ENCODE measurements at places on chromosomes 6 and 20.

- no peak for DNase-seq
Measured at GRCh38 chr20:21465799-21466198, 48.1 kb downstream of the NKX2-2 start.

DNA sequence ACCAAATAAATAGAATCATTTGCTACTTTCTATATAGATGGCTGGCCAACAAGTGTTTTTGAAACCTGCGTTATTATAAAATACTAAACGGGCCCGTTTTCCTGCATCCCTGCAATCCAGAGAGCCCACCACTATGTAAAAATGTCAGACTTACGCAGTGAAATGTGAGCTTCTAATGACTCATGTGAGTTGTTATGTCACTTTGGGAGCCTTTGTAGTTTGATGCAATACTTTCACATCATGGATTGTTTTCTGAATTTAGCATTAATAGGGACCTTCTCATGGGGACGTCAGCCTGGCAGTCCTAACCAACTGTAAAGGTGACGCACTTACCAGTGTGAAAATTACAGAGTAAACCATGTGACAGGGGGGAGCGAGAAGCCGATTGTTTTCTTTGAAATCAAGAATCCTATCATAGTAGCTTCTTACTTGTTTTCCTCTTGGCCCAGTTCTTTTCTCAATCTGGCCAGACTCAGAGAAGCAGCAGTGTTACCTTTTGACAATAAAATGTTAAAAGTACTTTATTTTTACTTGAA is 75.3 kb downstream of the SSR1 start:
- no peak for DNase-seq

- no peak for DNase-seq
Measured at GRCh38 chr20:11970243-11970836, 52.6 kb downstream of the BTBD3 start.

DNA sequence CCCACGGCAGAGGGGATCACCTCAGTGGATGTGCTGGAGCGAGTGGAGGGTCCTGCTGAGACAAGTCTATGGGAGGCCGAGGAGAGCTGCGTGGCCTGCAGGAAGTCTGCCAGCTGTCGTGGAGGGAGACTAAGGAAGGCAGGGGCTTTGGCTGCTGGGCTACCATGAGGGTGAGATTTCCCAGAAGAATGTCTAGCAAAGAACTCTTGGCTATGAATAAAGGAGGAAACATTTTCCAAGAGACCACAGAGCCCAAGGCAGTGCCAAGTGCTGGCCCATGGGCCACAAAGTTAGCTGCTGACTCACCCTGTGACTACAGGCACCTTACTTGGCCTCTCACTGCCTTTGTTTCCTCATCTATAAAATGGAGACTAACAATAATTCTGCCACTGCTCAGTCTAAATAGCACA is 73.4 kb downstream of the PRDM1 start:
- DNase-seq = no peak

GRCh38 chr20:16553684-16554083 is 19.6 kb downstream of the KIF16B start:
- DNase-seq = no peak

GRCh38 chr6:47093169-47093568 is 51.0 kb upstream of the ADGRF1 start:
- no peak for DNase-seq

DNA sequence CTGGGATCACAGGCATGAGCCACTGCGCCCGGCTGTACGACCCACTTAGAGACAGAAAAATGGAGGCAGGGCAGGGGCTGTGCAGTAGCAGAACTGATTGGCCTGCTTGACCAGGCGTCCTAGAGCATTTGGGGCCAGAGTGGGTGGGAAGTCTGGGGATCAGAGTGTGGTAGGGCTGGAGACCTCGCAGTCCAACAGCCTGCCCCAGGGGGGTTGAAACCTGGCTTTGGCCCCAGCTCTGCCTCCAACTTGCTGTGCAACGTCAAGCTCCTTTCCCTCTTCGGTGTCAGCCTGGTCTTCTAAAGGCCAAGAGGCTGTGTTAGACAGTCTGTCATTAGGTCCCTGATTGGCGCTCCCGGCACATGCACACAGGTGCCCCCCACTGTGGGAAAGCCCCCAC is 15.3 kb upstream of the SPDEF start:
- no peak for DNase-seq

- no peak for DNase-seq
Measured at GRCh38 chr20:59785669-59785959, 147.8 kb downstream of the SYCP2 start.

DNA sequence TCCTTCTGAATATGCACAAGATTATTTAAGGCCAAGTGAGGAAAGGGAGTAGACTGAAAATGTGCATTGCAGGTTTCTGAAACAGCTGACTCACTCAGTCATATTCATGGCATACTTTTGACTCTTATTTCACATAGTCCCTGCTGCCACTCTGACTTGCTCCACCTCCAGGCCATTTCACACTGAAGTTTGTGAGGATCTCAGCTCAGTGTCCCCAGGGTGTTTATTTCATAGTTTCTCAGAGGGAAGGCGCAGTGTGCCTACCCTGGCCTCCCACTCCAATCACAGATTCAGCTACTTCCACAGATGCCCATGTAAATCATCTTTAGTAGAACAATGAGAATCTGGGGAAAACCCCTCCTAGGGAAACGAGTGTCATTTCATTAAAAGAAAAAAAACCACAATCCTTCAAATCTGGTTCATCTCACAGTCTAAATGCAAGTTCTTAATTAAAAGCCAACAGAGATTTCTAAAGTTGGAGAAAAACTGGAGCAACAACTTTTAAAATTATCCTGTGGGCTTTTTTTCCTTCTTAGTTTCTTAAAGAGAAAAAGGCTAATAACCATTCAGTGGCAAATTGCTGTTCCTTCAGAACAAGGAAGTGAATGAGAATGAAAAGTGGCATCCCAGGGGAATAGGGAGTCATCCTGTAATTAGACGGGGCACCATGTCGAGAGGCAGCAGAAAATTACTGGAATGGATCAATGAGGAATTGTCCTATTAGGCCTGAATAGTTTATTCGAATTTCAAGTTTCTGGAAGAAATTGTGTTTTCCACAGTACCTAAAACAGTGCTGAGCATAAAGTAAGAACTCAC is 133.6 kb downstream of the TFAP2B start:
- DNase-seq = no peak

- no peak for DNase-seq
Measured at GRCh38 chr6:139839506-139840156, 465.2 kb upstream of the CITED2 start.

- no peak for DNase-seq
Measured at GRCh38 chr6:98578016-98578415, 256.4 kb upstream of the POU3F2 start.

GRCh38 chr6:47278545-47278944 is 31.2 kb downstream of the TNFRSF21 start:
- DNase-seq = no peak

- DNase-seq = no peak
Measured at GRCh38 chr6:134449781-134450180, 131.9 kb upstream of the SGK1 start.

- no peak for DNase-seq
Measured at GRCh38 chr6:48835421-48835958, 627.6 kb downstream of the MMUT start.

- DNase-seq = no peak
Measured at GRCh38 chr6:25035512-25036435, 100.0 kb upstream of the RIPOR2 start.

- DNase-seq = no peak
Measured at GRCh38 chr20:46999801-47000465, 105.3 kb downstream of the EYA2 start.

- no peak for DNase-seq
Measured at GRCh38 chr6:16450821-16451220, 212.4 kb downstream of the GMPR start.

DNA sequence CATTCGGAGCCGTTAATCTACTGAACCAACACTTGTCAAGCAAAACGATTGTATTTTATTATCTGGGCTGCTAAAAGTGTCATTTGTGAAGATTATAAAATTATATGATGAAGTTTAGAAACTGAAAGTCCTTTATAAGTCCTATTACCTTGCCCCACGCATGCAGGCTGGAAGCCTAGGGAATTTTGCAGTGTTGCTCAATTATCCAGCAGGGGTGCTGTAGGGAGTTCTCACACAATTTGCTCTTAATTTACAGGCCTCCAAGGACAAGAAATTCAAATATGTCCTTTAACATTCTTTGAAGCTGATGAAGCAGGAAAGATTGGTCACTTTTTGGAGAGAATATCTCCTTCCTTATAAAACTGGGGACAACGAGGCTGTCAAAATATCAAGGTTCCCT is 368.9 kb downstream of the LMBRD1 start:
- DNase-seq = no peak

DNA sequence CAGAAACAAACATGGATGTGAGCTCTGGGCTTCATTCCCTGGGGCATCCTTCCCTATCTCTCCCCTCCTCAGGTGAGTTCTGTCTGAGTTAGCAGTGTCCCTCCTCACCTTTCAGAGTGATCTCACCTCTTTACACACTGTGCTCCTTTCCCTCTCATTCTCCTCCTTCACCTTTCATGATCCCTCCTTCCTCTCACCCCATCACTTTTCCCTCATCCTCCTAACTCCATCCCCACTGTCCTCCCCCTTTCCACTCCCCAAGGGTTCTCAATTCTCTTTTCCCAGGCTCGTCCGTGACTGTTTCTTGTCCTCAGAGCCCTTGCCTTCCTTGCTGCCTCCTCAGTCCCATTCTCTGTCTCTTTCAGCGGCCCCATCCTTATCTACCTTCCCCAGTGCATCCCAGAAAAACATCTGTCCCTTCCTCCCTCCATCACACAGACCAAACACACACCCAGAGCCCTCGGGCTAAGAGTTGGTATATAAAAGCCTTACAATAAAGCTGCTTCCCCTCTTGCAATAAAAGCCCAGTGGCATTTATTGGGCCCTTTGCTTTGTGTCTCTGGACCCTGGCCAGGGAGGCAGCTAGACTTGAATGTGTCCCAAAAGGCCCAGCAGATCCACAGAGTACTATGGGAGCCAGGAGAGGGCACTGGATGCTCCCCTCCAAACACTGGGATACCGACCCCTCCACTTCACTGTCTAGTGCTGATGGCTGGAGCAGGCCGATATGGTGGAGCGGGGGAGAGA is 1.9 kb downstream of the RNF39 start:
- DNase-seq = no peak

DNA sequence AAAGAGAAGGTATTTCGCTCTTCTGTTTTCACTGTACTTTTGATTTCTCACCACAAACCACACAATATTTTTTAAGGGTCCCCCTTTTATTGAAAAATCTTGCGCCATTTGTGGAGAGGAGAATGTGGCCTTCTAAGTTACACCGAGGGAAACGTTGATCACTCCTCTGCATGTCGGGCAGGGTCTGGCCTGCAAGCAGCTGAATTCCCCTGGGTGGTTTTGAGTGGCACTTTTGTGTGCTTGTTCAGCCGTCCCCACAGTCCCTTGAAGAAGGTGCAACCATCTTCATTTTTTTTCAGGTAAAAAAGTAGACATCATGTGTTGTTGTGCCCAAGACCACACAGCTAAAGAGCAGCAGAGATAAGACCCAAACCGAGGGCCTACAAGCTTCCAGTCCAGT is 6.1 kb downstream of the GPR31 start:
- no peak for DNase-seq

- DNase-seq = no peak
Measured at GRCh38 chr6:20538907-20539306, 4.7 kb downstream of the CDKAL1 start.

DNA sequence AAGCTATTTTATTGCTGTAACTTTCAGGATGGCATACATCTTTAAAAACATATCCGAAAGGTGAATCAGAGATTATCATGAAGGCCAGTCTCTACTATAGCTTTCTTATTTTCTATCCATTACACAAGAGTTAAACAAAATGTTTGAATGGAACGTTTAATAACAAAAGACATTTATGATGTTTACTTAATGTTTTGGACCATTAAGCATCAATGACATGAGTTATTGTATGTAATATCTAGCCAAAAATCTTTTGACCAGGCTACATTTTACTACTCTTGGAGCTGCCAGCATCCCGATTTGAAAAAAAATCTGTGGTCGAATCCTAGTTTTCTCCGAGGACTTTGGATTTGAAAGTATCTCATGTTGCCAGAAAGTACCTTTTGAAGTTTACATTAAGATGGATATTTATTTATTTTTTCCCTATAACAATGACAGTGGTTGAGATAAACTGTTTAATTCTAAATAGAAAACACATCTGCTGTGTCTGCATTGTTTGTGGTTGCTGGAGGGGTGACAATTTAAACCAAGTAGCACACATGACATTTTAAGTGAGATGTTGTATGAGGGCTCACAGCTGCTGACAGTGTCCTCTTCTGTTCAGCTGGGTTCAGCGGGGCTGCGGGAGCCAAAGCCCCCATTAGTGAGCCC is 293.7 kb upstream of the TCF21 start:
- no peak for DNase-seq

DNA sequence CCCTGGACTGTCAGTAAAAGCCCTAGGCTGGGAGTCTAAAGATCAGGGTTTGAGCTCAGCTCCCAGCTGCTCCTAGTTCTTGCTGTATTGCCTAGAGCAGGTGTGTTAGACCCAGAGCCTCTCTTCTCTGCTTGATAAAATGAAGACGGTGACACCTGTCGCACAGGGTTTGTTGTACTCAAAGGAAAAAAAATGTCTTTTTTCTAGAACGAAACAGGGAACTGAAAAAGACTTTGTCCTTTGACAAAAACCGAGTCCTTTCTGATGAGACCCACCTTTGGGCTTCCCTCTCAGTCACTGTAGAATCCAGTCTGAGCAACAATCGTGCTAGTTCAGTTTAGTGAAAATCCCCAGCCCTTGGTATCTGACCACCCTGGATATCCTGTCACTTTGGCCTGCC is 102.1 kb upstream of the LAMP5 start:
- DNase-seq = no peak

DNA sequence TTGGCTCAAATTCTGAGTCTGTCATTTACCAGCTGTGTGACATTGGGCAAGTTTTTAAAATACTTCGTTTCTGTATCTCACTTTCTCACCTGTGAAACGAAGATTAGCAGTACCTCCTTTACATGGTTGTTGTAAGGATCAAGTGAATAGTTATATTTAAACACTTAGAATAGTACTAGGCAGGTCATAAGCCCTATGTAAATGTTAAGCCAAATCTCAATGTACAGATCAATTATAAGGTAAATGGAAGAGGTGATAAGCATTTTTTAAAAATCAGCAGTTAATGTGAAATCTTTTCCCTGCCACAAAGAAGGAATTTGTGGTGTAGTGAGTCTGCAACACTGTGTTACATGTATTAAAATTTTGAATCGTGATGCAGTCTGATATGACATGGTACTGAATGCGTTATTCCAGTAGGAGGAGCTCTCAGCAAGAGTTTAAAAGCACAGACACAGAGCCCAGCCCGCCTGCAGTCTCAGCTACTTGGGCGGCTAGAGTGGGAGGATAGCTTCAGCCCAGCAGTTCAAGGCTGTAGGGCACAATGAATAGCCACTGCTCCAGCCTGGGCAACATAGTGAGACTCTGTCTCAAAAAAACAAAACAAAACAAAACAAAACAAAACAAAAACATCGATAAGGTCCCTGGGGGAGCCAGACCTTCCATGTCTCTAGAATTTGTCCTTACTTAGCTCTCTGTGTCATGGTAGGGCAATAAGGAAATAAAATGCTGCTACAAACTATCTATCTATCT is 46.0 kb downstream of the GTF2H5 start:
- DNase-seq = no peak

GRCh38 chr20:24691901-24692351 is 222.5 kb downstream of the SYNDIG1 start:
- no peak for DNase-seq

All from stimulated activated CD8-positive, alpha-beta memory T cell treated with anti-CD3 and anti-CD28 coated beads, Interleukin-15, amount 100 ng/mL, for 4 hours (primary cell).